ENCODE measurements at places on chromosomes 16 and 17. TPM values are rescaled to one million over a fixed set of nuclear protein-coding genes. Genes with fewer than 3 reads are reported as not detected.

- DNase-seq = no peak
These were observed 275.2 kb downstream of the MAF start for GRCh38 chr16:79325226-79325945.

PRKCB gene
- total RNA-seq = 214 TPM

GRCh38 chr17:52674686-52675085, 516.2 kb upstream of the CA10 start:
- DNase-seq = no peak

- DNase-seq = no peak
These were observed 24.2 kb downstream of the KATNB1 start for GRCh38 chr16:57759541-57760356.

TCAP gene
- 1.4 TPM for total RNA-seq

DNA sequence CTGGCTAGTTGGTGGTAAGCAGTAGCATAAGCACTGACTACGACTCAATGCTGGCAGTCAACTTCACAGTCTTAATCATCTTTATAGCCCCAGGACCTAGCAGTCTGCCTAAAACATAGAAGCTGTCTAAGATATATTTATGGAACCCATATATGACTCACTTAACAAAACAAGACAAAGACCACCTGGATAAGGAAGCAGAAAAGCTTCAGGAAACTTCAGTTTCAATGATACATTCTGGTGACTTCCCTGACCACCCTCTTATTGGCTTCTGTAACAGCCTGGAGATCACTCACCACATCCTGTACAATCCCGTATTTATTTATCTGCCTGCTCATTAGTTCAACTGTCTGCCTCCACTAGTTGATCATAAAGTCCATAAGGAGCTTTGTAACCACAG, 95.5 kb downstream of the PMP22 start:
- DNase-seq = no peak

CPSF4L gene
- total RNA-seq = not detected

GRCh38 chr16:84032458-84033178, 10.0 kb downstream of the SLC38A8 start:
- DNase-seq = no peak

DNA sequence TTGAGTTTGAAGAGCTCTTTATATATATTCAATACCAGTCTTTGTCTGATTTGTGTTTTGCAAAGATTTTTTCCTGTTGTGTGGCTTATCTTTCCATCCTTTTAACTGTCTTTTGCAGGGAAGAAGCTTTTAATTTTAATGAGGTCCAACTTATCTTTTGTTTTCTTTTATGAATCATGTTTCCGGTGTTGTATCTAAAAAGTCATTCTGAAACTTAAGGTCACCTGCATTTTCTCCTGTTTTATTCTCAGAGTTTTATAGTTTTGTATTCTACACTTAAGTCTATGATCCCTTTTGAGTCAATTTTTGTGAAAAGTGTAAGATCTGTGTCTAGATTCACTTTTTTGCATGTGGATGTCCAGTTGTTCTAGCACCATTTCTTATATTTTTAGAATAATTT, 24.6 kb upstream of the COX10 start:
- no peak for DNase-seq

- no peak for DNase-seq
These were observed 40.8 kb downstream of the NT5M start for GRCh38 chr17:17343896-17344506.

GRCh38 chr17:60832151-60832585, 154.5 kb downstream of the BCAS3 start:
- DNase-seq = no peak

DNA sequence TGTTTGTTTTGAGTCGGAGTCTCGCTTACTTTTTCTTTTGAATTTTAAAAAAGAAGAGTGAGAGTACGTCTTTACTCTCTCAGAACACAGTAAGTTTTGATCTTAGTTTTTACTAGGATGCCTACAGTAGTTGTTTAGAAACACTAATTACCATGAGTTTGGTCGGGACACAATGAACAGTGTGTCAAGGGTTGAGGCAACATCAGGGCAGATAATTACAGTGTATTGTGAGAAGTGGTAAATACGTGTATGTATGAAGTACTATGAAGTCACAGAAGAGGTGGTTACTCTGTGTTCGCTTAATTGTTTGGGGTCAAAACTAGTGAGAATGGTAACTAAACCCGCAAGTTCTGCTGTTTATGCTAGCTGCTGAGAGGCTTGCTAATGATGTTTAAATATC, 18.2 kb downstream of the PAFAH1B1 start:
- no peak for DNase-seq

Measured in K562 (cell line).